ENCODE measurements at places on chromosomes 13 and 19.
A peak's percentile ranks its signal among the peaks of the same experiment; 100 is the strongest.

DNA sequence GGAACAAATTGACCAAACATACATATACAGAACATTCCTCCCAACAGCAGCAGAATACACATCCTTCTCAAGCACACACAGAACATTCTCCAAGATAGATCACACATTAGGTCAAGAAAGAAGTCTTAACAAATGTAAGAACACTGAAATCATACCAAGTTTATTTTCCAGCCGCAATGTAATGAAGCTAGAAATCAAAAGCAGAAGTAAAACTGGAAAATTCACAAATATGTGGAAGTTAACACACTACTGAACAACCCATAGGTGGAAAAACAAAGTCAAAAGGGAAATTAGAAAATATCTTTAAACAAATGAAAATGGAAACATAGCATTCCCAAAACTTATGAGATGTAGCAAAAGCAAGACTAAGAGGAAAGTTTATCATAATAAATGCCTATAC lies 692.6 kb downstream of the DIAPH3 start:
- no peak for DNase-seq

DNA sequence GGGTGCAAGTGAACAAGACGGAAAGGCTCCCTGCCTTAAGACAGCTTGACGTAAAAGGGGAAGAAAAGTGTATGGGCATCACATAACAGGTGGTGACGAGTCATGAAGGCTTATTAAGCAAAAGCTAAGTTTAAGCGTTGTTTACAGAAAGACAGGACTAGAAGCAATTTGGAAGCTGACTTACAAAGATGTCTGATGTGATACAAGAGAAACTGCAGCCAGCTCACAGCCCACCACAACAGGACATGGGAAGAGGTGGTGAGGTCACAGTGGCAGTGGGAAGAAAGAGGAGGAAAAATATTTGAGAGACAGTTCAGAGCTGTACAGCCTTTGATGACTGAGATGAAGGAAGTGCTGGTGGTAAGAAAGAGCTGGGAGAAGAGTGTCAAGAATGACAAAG lies 181.6 kb downstream of the KLF12 start:
- DNase-seq: no peak

GRCh38 chr13:30872276-30872594 lies 33.8 kb upstream of the MEDAG start:
- DNase-seq: no peak

- DNase-seq: no peak
Measured at GRCh38 chr13:38707460-38707859, 20.6 kb downstream of the FREM2 start.

GRCh38 chr19:4233282-4233853 lies 4.0 kb downstream of the EBI3 start:
- peak; percentile 33 for DNase-seq

DNA sequence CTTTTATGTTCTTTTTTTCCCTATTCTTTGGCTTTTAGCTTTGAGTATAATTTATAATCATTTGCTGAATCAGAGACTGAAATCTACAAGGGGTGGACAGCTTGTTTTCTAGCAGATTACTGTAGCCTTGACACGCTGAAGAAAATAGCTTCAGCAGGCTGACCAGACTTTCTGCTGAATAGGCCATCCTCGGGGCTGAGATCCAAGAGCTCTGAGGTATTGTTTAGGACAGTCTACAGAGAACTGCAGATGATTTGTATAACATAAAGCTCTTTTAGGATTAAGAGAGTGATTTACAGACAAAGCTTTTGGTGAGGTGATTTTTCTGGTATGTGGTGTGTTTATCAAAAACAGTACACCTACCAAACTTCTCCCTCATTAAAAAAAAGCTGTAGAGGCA lies 16.8 kb downstream of the POLR1D start:
- peak; percentile 43 for DNase-seq

DNA sequence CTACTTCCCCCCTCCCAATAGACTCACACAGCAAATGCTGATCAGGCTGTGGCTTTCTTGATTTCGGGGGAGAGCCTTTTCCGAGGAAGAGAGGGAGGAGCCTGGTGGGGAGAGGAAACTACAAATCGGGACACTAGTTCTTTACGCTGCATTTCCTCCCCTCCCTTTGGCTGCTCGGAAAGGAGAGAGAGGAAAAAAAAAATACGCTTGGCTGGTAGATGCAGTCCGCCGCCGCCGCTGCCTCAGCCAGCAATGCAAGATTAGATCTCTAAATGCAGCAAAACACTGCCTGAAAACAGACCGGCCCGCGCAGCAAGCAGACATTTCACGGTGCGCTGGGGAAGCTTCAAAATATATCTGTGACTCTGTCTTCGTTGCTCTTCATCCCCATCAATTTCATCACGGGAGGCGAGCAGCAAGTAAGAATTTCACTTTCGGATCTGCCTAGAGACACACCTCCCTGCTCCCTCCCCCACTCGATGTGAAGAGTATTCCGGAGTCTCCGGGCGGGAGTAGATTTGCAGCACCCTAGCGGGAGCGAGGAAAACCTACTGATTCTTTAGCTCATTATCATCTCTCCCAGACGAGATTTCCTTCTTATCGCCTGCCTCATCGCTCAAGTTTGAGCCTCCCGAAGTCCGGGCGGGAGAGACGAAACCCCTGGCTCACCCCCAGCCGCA lies at the start of gene PCDH17:
Gene PCDH17, plus strand, starts transcription at position 149 of the 680 bp plus-strand sequence. CDS start 803 bp downstream, outside the sequence.
- peak; percentile 42 for DNase-seq

DNA sequence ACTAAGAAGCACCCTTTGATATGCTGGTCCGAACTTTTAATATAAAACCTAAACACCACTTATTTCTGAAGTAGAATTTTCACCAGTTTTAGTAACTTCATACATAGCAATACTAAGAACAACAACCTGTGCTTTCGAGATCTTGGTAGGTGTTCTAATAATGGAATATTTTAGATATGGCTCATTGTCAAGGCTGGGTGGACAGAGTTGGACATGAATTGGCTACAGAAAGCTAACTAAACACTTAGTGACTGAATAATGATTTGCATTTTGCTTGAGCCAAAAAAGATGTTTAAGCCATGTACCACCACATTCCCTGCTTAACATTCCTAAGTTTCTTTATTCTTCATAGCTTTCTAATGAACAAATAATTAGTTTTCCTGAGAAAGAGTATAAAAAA lies 344.3 kb upstream of the SGCG start:
- DNase-seq: no peak

DNA sequence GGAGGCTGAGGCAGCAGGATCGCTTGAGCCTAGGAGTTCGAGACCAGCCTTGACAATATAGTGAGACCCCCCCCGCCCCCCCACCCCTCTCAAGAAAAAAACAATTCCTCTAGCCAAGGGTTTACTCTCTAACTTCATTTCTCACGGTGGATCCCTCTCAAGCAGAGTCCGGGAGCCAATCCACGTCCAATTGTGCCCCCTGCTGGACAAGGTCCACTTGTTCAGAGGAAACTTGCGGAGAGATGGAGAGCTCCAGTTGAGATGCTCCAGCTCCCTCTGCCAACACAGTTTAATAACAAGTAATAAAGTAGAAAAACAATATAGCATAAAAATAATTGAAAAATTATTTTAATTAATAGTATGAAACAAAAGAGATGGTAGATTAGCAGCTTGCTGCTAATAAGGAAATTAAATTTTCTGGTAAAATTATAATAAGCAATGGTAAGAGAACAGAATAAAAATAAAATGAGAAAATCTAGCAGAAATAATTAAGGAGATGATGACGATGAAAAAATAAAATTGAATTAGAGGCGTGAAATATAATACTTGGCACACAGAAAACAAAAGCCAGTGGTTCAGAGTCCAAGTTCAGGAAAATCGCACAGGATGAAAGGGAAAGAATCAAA lies 14.5 kb upstream of the SIGLEC14 start:
- peak; percentile 88 for DNase-seq

Measured in fibroblast of pulmonary artery (primary cell).